Epithelial cell of umbilical artery (primary cell): ENCODE measurements at places on chromosomes 5 and 9. TPM values are rescaled to one million over a fixed set of nuclear protein-coding genes. Genes with fewer than 3 reads are reported as not detected.

The REEP2 gene
- 1.4 and 3.2 TPM in 2 replicates for total RNA-seq

The OR1J2 gene
- total RNA-seq: not detected in 2 replicates

The CD14 gene
- total RNA-seq: 1.2 and 1.6 TPM in 2 replicates

The STK32A gene
- not detected in 2 replicates for total RNA-seq

The ERMP1 gene
- total RNA-seq: 17.9 and 31.0 TPM in 2 replicates
